Activated naive CD8-positive, alpha-beta T cell treated with anti-CD3 and anti-CD28 coated beads for 36 hours (primary cell): ENCODE measurements at places on chromosomes 1 and 21. TPM values are rescaled to one million over a fixed set of nuclear protein-coding genes. Genes with fewer than 3 reads are reported as not detected.

GRCh38 chr1:6314503-6314902 is 53.6 kb upstream of the GPR153 start:
- H3K27ac ChIP-seq: no peak overlapping the region
- no peak overlapping the region for H3K4me3 ChIP-seq
- DNase-seq: no peak
- no peaks in the 10 kb centered on the region for H3K27me3 ChIP-seq

The CITED4 gene
- total RNA-seq: 5.3 TPM

The LRRC3 gene
- total RNA-seq: 1.9 TPM

DNA sequence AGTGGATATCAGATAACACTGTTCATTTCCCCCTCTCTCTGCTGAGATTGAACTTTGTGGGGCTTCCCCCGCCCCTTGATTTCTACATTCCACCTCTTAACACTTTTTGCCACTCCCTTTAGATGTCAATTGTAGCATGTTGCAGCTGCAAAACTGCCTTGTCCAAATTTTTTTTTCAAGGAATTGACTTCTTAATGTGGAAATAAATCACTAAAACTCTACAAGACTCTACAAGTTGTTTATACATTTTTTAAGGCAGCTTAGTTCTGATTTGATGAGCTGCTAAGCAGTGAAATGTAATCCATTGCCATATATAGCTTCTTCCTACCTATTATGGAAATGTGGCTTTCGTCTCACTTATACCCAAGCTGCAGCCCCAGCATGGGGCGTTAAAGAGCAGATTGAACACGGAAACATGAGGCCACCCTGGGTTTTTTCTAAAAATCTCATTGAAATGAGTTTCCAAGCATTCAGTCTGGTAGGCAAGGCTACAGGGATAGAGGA is 132.2 kb downstream of the SYT2 start:
- no peak for DNase-seq
- H3K36me3 ChIP-seq: peaks cover 6% of the 10 kb centered on the region
- no peak overlapping the region for H3K27ac ChIP-seq
- no peaks in the 10 kb centered on the region for H3K27me3 ChIP-seq
- no peaks in the 10 kb centered on the region for H3K4me1 ChIP-seq
